ENCODE measurements at places on chromosomes 7 and 10. TPM values are rescaled to one million over a fixed set of nuclear protein-coding genes. Genes with fewer than 3 reads are reported as not detected.

The TMEM236 gene
- 0.30 TPM for total RNA-seq

GRCh38 chr7:16785846-16786245 is 19.0 kb downstream of the AGR2 start:
- no peak for DNase-seq

DNA sequence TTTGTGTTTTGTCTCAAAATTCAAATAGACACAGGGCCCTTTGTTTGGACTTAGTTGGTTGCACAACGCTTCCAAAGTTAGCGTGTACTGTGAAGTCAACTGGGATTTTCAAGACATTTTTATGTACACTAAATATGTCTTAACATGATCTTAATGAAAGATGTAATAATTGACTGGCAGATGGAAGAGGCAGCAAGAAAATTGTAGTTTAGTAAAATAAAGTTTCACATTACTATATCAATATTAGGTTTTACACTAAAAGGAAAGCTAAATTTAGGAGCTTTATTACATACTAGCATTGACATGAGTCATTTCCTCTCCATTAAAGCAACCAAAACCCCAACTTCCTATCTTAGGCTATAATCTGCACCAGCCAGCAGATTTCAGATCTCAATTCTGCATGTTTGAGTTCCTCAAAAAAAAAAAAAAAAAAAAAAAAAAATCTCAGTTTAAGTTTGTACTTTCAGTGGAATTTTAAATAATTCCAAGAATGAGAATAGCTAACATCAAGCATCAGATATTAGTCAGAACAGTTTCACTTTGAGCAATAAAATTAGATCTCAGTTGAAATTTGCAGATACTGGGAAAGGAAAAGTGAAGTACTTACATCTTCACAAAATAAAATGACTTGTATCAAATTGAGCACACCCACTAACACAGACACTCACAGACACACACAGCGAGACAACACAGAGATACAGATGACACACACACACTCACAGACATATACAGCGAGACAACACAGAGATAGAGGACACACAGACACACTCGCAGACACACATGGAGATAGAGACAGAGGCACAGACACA is 346.6 kb upstream of the KLF6 start:
- no peak for DNase-seq

The ADAM12 gene
- total RNA-seq: 0.35 TPM

The PLEKHA1 gene
- 71.1 TPM for total RNA-seq

DNA sequence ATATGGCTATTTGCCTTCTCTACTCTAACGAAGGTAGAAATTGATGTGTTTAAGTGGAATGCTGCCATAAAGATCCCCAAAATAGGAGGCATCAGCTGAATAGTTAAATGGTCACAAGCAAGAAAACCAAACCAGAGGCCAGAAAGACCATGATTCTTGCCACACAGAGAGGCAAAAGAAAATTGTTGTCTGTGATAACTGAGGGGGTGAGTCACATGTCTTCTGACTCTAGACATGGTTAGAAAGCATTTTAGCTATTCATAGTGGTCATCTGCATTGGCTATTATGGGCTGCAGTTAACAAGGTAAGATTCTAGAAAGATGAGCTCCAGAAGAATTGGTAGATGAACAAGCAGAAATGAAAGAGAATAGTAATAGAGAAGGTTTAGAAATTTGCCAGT is 361.4 kb upstream of the NPSR1 start:
- DNase-seq: no peak

The KIN gene
- 9.1 TPM for total RNA-seq

The SUN3 gene
- not detected for total RNA-seq

- no peak for DNase-seq
These were observed 7.3 kb downstream of the TSPAN15 start for GRCh38 chr10:69458430-69459100.

The PRKAR2B gene
- total RNA-seq: 24.2 TPM

The LRRN3 gene
- total RNA-seq: 10.6 TPM
